ELR (cell line): ENCODE measurements at places on chromosomes 7 and 10.
A peak's percentile ranks its signal among the peaks of the same experiment; 100 is the strongest.

- DNase-seq, result no peak
Observed at GRCh38 chr10:34133406-34133805, 681.7 kb downstream of the PARD3 start.

- no peak for DNase-seq
Observed at GRCh38 chr7:42685911-42686310, 226.0 kb downstream of the C7orf25 start.

GRCh38 chr10:122132882-122133565, 138.1 kb upstream of the BTBD16 start:
- no peak for DNase-seq

- peak; percentile 91 for DNase-seq
Observed at GRCh38 chr7:142384493-142384922, 126.7 kb upstream of the PRSS58 start.

- DNase-seq, result peak; percentile 78
Observed at GRCh38 chr7:46383605-46384004, 462.5 kb upstream of the IGFBP3 start.

GRCh38 chr10:110414548-110415309, 83.0 kb upstream of the DUSP5 start:
- peak; percentile 88 for DNase-seq

DNA sequence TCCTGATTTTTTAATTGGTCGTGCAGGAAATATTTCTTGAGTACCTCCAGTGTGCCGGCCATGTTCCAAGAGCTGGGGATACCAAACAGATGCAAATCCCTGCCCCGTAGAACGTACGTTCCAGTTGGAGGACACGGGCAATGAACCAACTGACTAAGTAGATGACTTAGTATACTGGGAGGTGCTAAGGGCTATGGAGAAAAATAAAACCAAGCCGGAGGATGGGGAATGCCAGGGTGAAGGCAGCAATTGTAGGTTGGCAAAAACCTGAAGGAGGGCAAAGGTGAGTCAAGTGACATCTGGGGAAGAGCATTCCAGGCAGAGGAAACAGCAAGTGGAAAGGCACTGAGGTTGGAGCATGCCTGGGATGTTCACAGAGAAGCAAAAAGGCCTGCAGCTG, 6.8 kb upstream of the VSIR start:
- no peak for DNase-seq

DNA sequence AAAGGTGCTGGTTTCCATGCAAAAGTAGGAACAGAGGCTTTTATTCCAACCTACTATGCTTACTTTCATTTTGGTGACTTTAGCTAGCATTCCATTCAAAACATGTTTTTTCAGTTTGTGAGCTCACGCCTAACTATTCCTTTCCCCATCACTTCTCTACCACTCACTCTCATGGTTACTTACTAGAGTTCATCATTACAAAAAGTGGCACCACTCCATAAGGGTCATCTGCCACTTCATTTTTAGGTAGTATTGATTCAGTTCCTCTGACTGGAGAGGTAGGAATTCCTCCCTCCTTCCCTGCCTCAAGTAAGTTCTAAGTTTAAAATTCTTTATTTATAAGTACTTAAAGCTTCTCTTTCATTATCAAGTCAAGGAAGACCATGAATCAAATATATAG, 543.1 kb downstream of the HTR7 start:
- no peak for DNase-seq

GRCh38 chr7:100967292-100967863, 2.0 kb upstream of the MUC12 start:
- no peak for DNase-seq

GRCh38 chr10:125213541-125214282, 53.3 kb upstream of the CTBP2 start:
- no peak for DNase-seq

- no peak for DNase-seq
Observed at GRCh38 chr10:129833994-129834739, 129.9 kb downstream of the EBF3 start.

DNA sequence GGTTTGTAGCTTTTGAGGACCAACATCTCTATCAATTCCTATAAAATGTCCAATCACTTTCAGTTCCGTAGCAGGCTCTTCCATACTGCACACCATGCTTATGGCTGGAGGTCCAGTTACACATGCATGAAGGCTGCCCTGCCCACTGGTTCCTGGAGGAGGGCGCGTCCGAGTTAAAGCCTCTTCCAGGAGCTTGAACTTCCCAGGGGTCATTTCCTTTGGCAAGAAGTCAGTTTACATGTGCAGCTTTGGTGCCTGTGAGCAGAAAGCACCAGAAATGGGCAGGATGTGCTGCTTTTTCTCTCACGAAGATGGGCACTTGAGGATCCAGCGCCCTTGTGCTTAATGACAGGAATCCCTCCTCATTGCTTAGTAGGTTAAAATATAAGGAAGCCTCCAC, 17.6 kb upstream of the PHYH start:
- no peak for DNase-seq

DNA sequence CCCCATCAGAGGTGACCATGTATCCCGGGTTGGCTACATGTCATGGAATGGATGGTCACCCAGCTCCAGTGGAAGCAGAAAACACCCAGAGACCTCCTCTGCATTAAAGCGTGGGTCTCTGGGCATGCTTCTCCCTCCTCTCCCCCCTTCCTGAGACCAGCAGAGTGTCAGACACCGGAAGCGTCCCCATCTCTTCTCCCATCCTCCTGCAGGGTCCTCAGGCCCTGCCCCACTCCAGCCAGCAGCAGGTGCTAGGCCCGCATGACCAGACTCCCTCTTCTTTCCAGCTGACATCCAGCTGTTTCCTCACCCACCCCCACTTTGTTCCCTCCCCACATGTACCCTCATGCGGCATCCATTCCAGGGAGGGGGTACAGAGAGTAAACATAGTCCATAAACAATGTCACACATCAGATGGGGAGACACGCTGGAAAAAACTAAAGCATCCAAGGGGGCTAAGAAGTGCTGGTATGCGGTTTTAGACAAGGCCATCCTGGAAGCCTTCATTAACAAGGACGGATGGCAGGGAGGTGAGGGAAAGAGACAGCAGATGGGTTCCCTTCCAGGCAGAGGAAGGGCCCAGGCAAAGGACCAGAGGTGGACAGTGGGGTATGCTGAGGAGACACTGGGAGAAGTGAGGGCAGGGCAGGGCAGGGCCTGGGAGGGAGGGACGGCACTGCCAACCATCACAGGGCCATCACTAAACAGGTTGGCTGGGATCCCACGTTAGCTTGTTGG, 12.5 kb upstream of the SLC18A3 start:
- no peak for DNase-seq

DNA sequence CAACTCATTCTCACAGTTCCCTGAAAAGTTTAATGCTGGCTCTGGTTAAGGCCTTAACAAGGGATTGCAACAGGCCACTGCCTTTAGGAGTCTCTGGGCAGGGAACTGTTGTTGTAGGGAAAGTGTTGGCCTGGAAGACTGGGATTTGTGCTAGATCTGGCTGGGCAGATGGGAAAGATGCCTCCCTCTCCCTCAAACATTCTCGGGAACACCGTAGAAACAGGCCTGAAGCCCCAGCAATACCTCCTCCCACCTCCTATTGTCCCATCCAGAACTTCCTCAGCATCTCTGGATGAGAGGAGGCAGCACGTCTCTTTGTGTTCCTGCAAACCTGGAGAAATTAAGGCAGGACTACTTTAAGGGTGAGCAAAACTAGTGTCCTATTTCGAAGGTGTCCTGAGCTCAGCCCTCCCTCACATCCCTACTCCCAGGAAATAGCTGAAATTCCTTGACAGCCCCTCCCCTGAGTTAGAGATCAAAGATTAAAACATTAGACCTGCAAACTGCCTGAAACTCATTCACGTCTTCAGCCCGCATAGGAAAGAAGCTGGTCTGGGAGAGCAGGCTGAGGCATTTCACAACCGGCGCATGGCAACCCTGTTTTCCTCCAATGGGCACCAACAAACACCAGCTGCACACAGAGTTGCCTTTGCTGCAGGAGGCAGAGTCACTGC, 10.9 kb upstream of the MAP3K8 start:
- peak; percentile 63 for DNase-seq

- no peak for DNase-seq
Observed at GRCh38 chr10:70198696-70199466, 28.6 kb upstream of the SAR1A start.

DNA sequence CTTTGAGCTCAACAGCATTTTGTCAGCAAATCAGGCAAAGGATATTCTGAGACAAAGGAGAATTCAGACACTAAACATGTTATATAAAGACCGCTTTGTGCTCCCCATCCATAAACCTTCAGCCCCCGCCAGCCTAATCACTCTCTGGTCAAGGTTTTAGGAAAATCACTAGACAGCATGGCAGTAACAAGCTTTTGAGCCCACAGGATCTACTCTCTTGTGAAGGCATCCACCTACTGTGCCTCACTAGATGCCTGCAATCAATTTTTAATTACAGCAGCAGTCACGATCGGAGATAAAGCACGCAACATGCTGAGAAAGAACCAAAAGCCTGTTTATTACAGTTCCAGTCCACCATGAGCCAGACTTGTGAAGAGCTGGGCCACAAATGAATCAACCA, 19.1 kb downstream of the PDE1C start:
- no peak for DNase-seq

GRCh38 chr7:135939261-135939812, 37.8 kb downstream of the MTPN start:
- no peak for DNase-seq

GRCh38 chr10:92241158-92241500, 49.7 kb downstream of the CPEB3 start:
- peak; percentile 47 for DNase-seq

GRCh38 chr7:104550362-104550761, 222.0 kb downstream of the LHFPL3 start:
- DNase-seq, result no peak

DNA sequence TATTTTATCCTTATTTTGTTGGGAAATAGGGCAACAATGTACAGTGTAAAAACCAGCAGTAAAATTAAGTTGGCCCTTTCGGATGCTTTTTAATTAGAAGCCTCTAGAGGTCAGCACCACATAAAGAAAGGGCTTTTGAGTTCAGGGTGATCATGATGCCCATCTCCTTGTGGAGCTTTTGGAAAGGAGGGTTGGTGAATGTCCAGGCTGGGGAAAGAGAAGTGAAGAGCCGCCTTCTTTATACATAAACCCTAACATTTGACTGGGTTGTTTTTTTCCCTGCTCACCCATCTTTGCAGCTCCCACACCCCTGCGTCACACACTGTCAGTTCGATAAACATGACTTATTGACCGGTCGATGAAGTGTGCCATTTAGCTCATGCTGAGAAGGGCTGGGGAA, 29.8 kb downstream of the MTURN start:
- peak; percentile 83 for DNase-seq

DNA sequence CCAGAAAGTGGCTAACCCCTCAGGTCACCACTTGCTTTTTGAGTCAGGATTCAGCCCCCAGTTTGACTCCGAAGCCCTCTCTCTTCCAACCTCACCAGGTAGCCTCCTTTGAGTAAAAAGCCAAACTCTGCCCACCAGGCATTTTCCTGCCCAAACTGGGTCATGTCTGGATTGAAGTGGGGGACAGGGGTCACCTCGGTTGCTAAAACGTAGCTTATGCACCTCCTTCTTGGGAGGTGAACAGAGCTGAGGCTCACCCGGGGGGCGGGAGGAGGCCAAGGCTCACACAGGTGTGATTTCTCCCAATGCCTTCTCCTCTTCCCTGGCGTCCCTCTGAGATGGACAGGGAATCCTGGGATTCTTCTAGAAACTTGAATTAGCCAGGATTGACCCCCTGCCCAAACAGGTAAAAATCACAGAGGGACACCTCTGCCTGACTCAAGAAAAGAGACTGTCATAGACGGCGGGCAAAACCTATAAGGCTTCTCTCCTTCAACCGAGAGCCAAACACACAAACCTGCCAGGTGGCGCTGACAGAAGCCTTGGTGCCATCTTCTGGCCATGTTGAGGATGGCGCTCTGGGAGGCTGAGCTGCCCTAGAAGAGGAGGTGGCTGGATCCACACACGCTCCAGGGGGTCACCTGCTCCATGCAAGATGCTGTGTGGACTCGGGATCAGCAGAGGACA, 51.6 kb downstream of the PRLHR start:
- peak; percentile 65 for DNase-seq

DNA sequence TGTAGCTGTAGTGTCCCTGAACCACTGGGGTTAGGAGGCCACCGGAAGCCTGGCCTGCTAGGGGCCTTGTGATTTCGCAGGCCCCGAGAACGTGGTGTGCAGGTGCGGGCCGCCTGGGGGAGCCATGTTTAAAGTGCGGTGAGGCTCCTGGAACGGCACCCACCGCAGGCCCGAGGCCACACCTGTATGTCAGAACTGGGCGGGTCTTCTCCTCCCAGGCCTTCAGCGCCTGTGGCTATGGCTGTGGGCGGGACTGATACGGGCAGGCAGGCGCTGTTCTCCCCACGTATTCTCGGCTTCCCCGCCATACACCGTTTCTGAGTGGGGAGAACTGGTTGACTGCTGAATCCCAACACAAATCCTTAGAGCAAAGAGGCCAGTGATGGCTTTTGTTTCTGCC, 74.8 kb downstream of the DNAJB6 start:
- peak; percentile 90 for DNase-seq

DNA sequence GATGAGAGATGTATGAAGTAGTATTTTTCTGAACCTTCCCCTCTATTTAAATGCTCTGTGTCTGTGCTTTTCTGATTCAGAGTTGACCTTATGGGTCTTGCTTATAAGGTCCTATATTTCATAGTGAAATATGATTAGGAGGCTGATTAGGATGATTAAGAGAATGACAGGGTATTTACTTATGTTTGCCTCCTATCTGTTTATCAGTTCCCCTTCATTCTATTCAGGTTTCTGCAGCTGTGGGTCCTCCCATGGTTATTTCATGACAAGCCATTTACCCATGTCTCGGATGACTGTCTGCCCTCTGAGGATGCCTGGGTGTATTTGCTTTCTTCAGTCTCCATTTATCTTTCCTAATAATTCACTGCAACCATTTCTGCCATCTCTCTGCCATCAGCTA, 16.9 kb downstream of the RPA3 start:
- no peak for DNase-seq
